Stimulated activated CD8-positive, alpha-beta memory T cell treated with anti-CD3 and anti-CD28 coated beads, Interleukin-4, amount 100 ng/mL, for 4 hours (primary cell): ENCODE measurements at places on chromosomes 7 and 10.

- no peak for DNase-seq
These were observed 40.1 kb upstream of the CXCL12 start for GRCh38 chr10:44424957-44425356.

DNA sequence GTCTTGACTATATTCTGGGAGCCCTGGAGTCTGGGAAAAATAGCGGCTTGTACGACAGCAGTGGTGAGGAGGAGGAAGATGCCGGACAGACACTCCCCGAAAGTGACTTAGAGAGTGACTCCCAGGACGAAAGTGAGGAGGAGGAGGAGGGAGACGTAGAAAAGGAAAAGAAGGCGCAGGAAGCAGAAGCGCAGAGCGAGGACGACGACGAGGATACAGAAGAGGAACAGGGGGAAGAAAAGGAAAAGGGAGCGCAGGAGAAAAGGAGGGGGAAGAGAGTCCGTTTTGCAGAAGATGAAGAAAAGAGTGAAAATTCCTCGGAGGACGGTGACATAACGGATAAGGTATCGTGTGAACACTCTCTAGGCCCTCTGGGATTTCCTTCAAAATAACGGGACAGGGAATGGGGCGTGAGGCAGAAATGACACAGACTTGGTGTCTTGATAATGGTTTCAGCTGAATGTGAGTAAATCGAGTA is 908 bp downstream of the NOM1 start:
- DNase-seq, result no peak

- no peak for DNase-seq
These were observed 609 bp downstream of the KLRG2 start for GRCh38 chr7:139482662-139483466.

GRCh38 chr7:73723813-73724212 is 4.3 kb upstream of the STX1A start:
- no peak for DNase-seq

GRCh38 chr10:98420786-98421185 is 5.8 kb upstream of the PYROXD2 start:
- DNase-seq, result no peak

- no peak for DNase-seq
These were observed 2.7 kb upstream of the TMEM254 start for GRCh38 chr10:80075781-80076180.

GRCh38 chr7:158648787-158649186 is 55.8 kb downstream of the NCAPG2 start:
- DNase-seq, result no peak

- DNase-seq, result no peak
These were observed 277.7 kb upstream of the ZNF32 start for GRCh38 chr10:43926371-43926770.

DNA sequence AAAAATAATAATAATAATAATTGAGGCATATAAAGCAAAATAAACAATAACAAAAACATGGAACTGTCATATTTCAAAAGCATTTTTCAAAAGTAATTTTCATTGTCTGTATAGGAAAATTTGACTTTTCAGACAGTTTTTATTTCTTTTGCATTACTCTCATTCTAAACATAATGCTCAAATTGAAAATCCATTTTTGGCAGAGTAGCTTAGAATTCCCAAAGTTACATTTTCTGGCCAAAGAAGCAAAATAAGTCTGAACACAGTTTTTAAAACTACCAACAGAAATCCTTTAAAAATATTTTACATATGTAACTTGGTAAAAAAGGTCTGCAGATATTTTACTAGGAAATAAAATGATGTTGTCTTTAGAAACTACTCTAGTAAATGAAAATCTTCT is 535.4 kb downstream of the ANKRD7 start:
- no peak for DNase-seq

DNA sequence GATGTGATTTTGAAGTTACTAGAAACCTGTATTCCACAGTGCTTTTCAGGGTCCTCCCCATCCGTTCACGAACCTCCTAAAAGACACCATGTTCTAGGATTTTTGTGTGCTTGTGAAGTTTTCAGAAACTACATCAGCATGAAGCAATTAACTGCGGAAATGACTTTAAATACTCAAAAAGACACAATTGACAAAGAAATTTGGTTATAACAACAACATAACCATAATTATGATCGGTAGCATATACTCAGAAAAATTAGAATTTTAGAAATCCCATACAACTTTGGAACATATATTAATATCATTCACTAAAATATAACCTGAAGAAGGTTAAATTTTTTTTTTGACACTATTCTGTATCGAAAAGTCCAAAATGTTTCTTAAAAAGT is 43.8 kb upstream of the FAM20C start:
- no peak for DNase-seq

- no peak for DNase-seq
These were observed 1.9 kb downstream of the DNAH11 start for GRCh38 chr7:21544715-21545114.

GRCh38 chr10:119208553-119208940 is 1.2 kb downstream of the GRK5 start:
- DNase-seq, result no peak

GRCh38 chr7:37209195-37209594 is 239.5 kb downstream of the ELMO1 start:
- no peak for DNase-seq

DNA sequence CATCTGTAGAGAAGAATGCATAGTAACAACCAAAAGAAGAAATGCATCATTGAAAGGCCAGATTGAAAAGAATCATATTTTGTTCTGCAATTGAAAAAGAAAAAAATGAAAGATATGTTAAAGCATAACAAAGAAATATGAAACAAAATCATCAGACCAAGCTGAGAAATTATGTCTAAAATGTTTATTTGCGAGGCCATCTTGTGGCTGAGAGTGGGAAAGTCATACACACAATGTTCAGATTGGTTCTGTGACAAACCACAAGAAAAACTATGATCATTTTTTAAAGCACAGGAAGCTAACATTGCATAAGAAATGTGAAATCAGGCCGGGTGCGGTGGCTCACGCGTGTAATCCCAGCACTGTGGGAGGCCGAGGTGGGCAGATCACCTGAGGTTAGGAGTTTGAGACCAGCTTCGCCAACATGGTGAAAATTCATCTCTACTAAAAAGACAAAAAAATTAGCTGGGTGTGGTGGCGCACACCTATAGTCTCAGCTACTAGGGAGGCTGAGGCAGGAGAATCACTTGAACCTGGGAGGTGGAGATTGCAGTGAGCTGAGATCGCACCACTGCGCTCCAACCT is 36.6 kb downstream of the ABCB5 start:
- no peak for DNase-seq

GRCh38 chr10:132179551-132180392 is 7.0 kb upstream of the DPYSL4 start:
- no peak for DNase-seq

- DNase-seq, result no peak
These were observed 87.9 kb downstream of the SVIL start for GRCh38 chr10:29546773-29547313.

GRCh38 chr10:50613726-50614443 is 9.9 kb downstream of the SGMS1 start:
- no peak for DNase-seq

GRCh38 chr7:66163186-66163610 is 41.9 kb upstream of the TPST1 start:
- no peak for DNase-seq

GRCh38 chr10:118028619-118029018 is 18.1 kb downstream of the RAB11FIP2 start:
- DNase-seq, result no peak

GRCh38 chr10:125232841-125233240 is 72.5 kb upstream of the CTBP2 start:
- no peak for DNase-seq

DNA sequence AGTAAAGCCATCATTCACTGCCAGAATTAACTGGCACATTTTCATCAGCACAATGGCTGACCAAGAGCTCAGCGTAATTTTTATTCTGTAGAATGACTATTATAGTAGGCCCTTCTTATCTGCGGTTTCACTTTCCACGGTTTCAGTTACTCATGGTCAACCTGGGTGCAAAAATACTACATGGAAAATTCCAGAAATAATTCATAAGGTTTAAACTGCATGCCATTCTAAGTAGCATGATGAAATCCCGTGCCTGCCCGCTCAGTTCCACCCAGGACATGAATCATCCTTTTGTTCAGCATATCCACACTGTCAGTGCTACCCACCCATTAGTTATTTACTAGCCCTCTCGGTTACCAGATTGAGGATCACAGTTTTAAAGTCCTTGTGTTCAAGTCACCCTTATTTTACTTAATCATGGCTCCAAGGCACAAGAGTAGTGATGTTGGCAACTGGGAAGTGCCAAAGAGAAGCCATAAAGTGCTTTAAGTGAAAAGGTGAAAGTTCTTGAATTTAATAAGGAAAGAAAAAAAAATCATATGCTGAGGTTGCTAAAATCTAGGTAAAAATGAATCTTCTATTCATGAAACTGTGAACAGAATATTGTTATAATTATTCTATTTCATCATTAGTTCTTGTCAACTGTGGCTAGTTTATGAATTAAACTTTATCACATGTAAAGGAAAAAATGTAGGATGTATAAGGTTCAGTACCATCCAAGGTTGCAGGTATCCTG is 204.9 kb downstream of the DOCK4 start:
- no peak for DNase-seq

DNA sequence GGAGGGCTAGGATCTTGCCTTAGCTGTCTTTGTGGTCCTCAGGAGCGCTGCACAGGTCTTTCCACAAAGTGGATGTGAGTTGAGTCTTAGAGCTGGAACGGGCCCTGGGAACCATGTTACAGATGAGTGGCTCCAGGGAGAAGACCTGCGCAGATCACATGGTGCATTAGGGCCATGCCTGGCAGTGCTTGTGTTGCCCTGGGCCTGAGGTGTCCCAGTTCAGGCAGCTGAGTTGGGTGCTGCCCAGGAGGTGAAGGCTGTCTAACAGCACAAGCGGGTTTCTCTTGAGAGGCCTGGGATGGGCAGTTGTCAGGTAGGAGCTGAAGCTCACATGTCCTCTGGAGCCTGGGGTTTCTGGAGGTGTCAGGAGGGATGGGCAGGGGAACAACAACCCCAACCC is 33.7 kb upstream of the ANKRD2 start:
- no peak for DNase-seq

- no peak for DNase-seq
These were observed 22.3 kb downstream of the ZNF503 start for GRCh38 chr10:75379212-75379724.

GRCh38 chr10:75280236-75280635 is 44.5 kb upstream of the COMTD1 start:
- DNase-seq, result no peak

DNA sequence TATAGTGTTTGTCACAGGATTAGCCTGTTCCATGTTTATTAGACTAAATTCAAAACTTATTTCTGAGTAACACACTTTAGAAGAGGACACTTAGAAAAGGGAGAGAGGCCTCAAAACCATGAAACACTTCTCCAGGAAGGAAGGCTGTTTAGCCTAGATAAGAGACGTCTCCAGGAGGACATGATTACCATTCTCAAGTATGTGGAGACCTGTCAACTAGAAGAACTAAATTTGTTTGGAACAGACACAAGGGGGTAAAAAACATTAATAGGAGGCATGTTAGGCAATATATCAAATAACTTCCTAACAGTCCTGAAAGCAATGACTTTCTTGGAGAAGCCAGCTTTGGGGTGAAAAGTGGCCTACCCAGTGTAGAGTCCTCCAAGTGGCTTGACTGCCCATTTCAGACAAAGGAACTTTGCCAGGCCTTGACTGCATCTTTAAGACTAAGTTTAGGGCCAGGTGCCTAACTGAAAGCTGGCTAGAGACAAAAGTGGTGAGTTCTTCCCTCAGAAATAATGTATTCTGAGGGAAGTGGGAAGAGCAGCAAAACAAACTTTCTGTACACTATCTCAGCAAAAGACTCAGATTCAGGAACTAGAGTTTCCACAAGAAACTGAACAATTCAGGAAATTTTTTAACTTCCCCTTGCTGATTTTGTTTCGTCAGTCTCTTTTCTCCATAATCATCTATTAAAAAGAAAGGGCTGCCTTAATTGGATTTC is 11.8 kb downstream of the NCOA4 start:
- no peak for DNase-seq

GRCh38 chr10:71344993-71345480 is 26.0 kb downstream of the SLC29A3 start:
- no peak for DNase-seq

- no peak for DNase-seq
These were observed 66.9 kb upstream of the TFEC start for GRCh38 chr7:116097365-116098009.

- no peak for DNase-seq
These were observed 2.0 kb downstream of the MICALL2 start for GRCh38 chr7:1457059-1457948.

- DNase-seq, result no peak
These were observed 191.9 kb downstream of the MAD1L1 start for GRCh38 chr7:2040893-2041270.

DNA sequence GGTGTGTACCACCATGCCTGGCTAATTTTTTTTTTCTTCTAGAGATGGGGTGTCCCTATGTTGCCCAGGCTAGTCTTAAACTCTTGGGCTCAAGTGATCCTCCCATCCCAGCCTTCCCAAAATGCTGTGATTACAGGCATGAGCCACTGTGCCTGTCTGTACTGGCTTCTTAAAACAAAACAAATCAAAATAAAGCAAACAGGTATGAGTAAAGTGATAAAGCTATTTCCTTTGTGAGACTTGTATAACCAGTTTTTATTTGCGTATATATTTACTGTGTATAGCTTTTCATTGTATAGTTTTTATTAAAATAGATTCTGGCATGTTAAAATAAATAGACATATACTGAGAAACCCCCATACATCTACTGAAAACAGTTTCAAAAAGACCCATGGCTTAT is 14.3 kb downstream of the LCOR start:
- no peak for DNase-seq

- DNase-seq, result no peak
These were observed 5.5 kb upstream of the SPAG6 start for GRCh38 chr10:22339761-22340328.

- no peak for DNase-seq
These were observed 1080.9 kb downstream of the SORCS1 start for GRCh38 chr10:106083572-106083971.
